Glutamatergic neuron (in vitro differentiated cells): ENCODE measurements at places on chromosomes 7 and 10. TPM values are rescaled to one million over a fixed set of nuclear protein-coding genes. Genes with fewer than 3 reads are reported as not detected.
A peak's percentile ranks its signal among the peaks of the same experiment; 100 is the strongest.

- peaks cover 4% of the 10 kb centered on the region for H3K36me3 ChIP-seq
- no peaks in the 10 kb centered on the region for H3K27me3 ChIP-seq
- no peak for DNase-seq
- H3K4me1 ChIP-seq, result peaks cover 20% of the 10 kb centered on the region
Measured at GRCh38 chr7:99089914-99090629, 53.8 kb downstream of the SMURF1 start.

- H3K36me3 ChIP-seq, result no peaks in the 10 kb centered on the region
- H3K4me1 ChIP-seq, result peaks cover 15% of the 10 kb centered on the region
- no peak overlapping the region for H3K4me3 ChIP-seq
Measured at GRCh38 chr10:58797356-58797755, 284.7 kb downstream of the BICC1 start.

DNA sequence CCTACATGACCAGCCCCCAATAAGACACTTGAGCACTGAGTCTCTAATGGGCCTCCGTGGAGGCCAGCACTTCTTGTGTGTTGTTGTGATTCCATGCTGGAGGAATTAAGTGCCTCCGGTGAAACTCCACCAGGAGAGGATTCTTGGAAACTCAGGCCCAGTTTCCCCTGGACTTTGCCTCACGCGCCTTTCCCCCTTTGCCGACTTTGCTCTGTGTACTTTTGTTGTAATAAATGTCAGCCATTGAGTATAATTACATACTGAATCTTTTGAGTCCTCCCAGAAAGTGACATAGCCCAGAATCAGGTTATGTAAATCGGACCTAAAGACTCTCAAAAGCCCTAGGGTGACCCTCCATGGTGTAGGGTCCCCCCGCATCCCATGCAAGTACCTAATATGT lies 82.4 kb downstream of the DLG5 start:
- peaks cover 1% of the 10 kb centered on the region for H3K27me3 ChIP-seq
- H3K27ac ChIP-seq, result no peak overlapping the region
- H3K4me1 ChIP-seq, result no peaks in the 10 kb centered on the region
- no peaks in the 10 kb centered on the region for H3K36me3 ChIP-seq
- no peak for DNase-seq

GRCh38 chr10:61623161-61623560 lies 39.6 kb upstream of the CABCOCO1 start:
- H3K36me3 ChIP-seq, result no peaks in the 10 kb centered on the region
- no peaks in the 10 kb centered on the region for H3K27me3 ChIP-seq
- H3K27ac ChIP-seq, result peak overlapping the region; percentile 52
- H3K4me3 ChIP-seq, result no peak overlapping the region
- H3K4me1 ChIP-seq, result peaks cover 10% of the 10 kb centered on the region

DNA sequence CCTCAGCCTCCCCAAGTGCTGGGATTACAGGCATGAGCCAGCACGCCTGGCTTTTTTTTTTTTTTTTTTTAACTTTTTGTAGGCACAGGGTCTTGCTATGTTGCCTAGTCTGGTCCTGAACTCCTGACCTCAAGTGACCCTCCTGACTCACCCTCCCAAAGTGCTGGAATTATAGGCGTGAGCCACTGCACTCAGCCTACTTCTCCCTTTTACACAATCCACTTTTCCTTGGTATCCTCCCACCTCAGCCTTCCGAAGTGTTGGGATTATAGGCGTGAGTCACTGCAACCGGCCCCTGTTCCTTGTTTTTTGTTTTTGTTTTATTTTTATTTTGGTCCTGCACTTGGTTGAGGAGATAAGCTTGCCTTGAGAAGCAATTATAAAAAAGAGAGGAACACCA lies 75.9 kb upstream of the KMT2C start:
- DNase-seq, result no peak
- no peak overlapping the region for H3K27ac ChIP-seq
- H3K4me3 ChIP-seq, result no peak overlapping the region
- H3K4me1 ChIP-seq, result no peaks in the 10 kb centered on the region
- H3K36me3 ChIP-seq, result no peaks in the 10 kb centered on the region

DNA sequence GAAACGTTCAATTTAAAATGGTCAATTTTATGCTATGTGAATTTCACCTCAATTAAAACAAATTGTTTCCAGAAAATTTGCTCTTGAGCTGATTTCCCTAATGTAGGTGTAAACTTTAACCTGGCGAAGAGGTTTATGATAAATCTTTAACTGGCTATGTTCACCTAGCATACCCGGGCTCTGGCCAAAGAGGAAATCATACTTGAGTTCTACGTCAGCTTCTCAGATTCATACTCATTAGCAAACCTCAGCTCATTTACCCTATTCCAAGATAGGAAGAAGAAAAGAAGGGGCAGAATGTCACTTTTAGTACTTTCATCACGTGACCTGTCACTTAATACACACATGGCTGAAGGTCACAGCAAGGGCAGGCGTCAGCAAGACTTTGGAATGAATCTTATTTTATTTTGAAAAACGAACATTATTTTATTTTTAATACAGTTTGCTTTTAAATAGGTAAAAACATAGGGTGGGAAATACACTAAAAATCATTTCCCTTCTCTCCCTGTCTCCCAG lies 97.0 kb downstream of the ABLIM1 start:
- H3K4me3 ChIP-seq, result no peak overlapping the region
- H3K27me3 ChIP-seq, result no peaks in the 10 kb centered on the region
- no peak overlapping the region for H3K27ac ChIP-seq
- peaks cover 5% of the 10 kb centered on the region for H3K36me3 ChIP-seq
- H3K4me1 ChIP-seq, result no peaks in the 10 kb centered on the region
- DNase-seq, result no peak

- DNase-seq, result no peak
- H3K4me3 ChIP-seq, result no peak overlapping the region
- H3K36me3 ChIP-seq, result no peaks in the 10 kb centered on the region
- H3K27me3 ChIP-seq, result no peaks in the 10 kb centered on the region
- no peak overlapping the region for H3K27ac ChIP-seq
Measured at GRCh38 chr10:70851597-70852475, 36.1 kb downstream of the SGPL1 start.

GRCh38 chr10:89217057-89217990 lies 10.2 kb upstream of the CH25H start:
- peaks cover 8% of the 10 kb centered on the region for H3K4me1 ChIP-seq
- DNase-seq, result peak; percentile 46
- H3K27me3 ChIP-seq, result no peaks in the 10 kb centered on the region
- H3K27ac ChIP-seq, result no peak overlapping the region
- no peak overlapping the region for H3K4me3 ChIP-seq
- no peaks in the 10 kb centered on the region for H3K36me3 ChIP-seq

DNA sequence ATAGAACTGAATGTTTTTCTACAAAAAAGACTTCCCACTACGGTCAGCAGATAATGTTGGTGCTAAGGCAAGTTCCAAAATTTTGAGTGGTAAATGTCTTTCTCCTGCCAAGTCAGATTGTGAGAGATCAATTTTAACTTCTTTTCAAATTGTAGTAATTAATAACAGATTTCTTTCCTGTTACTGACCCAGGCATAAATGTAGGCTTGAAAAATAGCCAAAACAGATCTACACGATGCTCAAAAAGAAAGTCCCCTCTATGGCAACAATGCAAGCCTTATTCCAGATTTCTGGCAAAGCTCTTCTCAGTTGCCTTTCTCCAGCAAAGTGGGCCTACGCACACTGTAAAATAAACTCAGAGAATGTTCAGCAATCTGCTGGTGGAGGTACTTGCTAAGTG lies 641.0 kb upstream of the NRP1 start:
- no peak for DNase-seq
- H3K4me3 ChIP-seq, result no peak overlapping the region
- H3K4me1 ChIP-seq, result no peaks in the 10 kb centered on the region
- H3K27me3 ChIP-seq, result peaks cover 6% of the 10 kb centered on the region
- no peak overlapping the region for H3K27ac ChIP-seq
- no peaks in the 10 kb centered on the region for H3K36me3 ChIP-seq

- H3K27ac ChIP-seq, result no peak overlapping the region
- no peak overlapping the region for H3K4me3 ChIP-seq
- no peaks in the 10 kb centered on the region for H3K27me3 ChIP-seq
- H3K36me3 ChIP-seq, result peaks cover 8% of the 10 kb centered on the region
- no peak for DNase-seq
- peaks cover 13% of the 10 kb centered on the region for H3K4me1 ChIP-seq
Measured at GRCh38 chr7:157141525-157142060, 2.9 kb downstream of the UBE3C start.

- H3K36me3 ChIP-seq, result no peaks in the 10 kb centered on the region
- H3K4me3 ChIP-seq, result no peak overlapping the region
- no peaks in the 10 kb centered on the region for H3K4me1 ChIP-seq
Measured at GRCh38 chr10:133438711-133439273, 14.4 kb upstream of the SPRN start.

DNA sequence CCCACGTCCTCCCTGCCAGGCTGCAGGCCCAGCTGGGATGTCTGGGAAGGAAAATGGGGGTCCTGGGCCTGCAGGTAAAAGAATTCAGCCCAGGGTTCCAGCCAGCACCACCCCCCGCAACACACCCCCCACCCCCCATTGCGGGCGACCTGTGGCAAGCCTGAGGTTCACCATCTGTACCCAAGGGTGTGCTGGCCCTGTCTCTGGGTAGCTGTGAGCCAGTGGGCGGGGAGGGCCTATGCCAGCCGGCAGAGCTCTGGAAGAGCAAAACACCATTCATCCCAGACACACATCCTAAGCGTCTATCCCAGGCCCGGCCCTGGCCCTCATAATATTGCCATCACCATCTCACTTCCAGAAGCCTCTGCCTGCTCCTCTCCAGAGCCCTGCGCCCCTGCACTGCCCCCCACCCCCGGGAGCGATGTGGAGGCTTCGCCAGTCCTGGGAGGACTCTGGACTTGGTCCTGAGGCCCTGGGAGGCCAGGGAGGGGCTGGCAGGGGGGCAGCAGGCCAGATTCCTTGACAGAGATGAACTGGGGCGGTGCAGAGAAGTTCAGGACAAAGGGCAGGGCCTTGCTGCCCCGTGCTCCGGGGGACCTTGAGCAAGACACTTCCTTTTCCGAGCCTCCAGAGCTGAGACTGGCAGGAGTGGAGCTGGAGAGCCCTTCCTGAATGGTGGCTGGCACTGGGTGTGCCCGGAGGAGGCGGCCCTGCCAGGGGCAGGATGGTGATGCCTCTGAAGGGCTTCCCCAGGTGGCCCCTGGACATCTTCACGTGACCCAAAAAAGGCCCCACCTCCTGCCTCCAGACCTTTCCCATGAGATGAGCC lies 8.7 kb upstream of the TTYH3 start:
- no peaks in the 10 kb centered on the region for H3K36me3 ChIP-seq
- peak; percentile 15 for DNase-seq
- H3K4me3 ChIP-seq, result no peak overlapping the region
- H3K27ac ChIP-seq, result no peak overlapping the region
- peaks cover 8% of the 10 kb centered on the region for H3K4me1 ChIP-seq

DNA sequence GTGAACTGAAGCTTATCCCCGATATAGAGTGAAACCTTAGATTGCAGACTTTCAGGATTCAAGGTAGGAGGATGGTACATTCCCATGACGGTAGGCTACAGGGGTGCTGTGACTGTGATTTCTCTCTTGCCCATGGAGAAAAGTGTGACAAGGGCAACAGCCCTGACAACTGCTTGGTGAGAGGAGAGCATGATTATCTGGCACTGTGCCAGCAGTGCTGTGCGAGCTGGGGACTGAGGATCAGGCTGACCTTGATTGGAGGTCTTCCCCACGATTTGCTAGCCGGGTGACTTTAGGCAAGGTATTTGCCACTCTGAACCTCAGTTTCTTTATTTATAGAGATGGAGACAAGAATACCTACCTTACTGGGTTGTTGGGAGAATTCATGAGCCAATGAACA lies 229.5 kb downstream of the PTEN start:
- H3K4me3 ChIP-seq, result no peak overlapping the region
- no peaks in the 10 kb centered on the region for H3K4me1 ChIP-seq
- no peak overlapping the region for H3K27ac ChIP-seq
- no peak for DNase-seq
- H3K27me3 ChIP-seq, result no peaks in the 10 kb centered on the region
- no peaks in the 10 kb centered on the region for H3K36me3 ChIP-seq

- DNase-seq, result no peak
- H3K4me3 ChIP-seq, result no peak overlapping the region
- no peaks in the 10 kb centered on the region for H3K27me3 ChIP-seq
- H3K36me3 ChIP-seq, result no peaks in the 10 kb centered on the region
Measured at GRCh38 chr10:32982293-32982709, 24.3 kb upstream of the ITGB1 start.

DNA sequence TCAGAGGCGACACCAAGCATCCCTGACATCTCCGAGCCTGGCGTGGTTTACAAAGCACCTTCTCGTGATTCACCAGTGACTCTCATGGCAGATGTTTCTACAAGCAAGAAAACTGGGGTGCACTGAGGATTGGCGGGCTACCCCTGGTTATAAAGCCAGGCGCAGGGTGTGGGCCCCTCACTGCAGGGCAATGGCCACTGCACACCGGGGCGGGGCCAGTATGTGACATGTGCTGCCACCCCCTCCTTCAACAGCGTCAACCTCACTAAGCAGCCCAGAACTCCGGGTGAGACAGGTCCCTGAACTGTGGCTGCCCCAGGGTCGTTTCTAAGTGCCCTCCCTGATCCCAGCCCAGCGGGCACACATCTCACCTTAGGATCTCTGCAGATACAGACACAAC lies 63.8 kb downstream of the CHST15 start:
- H3K4me3 ChIP-seq, result no peak overlapping the region
- no peaks in the 10 kb centered on the region for H3K27me3 ChIP-seq
- H3K27ac ChIP-seq, result no peak overlapping the region
- H3K4me1 ChIP-seq, result peaks cover 5% of the 10 kb centered on the region
- no peak for DNase-seq

DNA sequence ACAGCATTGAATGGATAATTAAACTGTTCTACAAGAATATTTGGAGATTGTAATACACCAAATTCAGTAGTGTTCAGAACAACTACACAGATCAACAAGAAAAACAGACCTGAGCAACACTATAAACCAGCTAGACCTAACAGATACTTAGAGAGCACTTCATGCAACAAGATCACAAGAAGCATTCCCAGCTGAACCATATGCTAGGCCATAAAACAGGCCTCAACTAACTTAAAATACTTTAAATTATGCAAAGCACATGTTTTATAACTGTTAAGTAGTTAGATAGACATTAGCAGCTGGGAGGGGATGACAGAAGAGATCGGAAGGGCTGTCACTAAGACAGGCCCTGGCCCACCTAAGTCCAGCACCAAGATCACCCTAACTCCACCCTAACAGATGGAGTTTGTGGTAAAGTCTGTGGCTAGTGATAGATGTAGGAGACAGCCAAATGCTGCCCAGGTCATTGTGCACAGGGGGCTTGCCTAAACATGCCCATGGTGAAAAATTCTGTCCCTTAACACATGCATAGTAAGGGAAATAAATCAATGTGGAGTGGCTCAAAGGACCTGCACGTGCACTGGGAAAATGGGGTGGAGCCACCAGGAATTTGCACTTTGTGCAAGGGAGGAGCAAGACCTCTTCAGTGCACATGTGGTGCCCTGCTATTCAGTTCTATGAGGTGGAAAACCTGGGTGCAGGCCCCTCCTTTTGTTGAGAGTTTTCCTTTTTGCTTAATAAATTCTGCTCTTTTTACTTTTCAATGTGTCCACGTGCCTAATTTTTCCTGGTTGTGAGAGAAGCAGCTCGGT lies 567.8 kb upstream of the NRG3 start:
- no peak overlapping the region for H3K27ac ChIP-seq
- no peaks in the 10 kb centered on the region for H3K36me3 ChIP-seq
- H3K4me1 ChIP-seq, result no peaks in the 10 kb centered on the region
- H3K27me3 ChIP-seq, result peaks cover 2% of the 10 kb centered on the region

The GRM8 gene
- 7.8 TPM for total RNA-seq

The ZNRF2 gene
- total RNA-seq, result 16.7 TPM

The UBTD1 gene
- total RNA-seq, result 8.0 TPM

The ANKMY2 gene
- 9.4 TPM for total RNA-seq

The MUC3A gene
- total RNA-seq, result 6.3 TPM

The RADIL gene
- total RNA-seq, result 31.3 TPM

The DTX2 gene
- total RNA-seq, result 23.3 TPM
